Astrocyte (in vitro differentiated cells and primary cell): ENCODE measurements at places on chromosomes 12 and 14. TPM values are rescaled to one million over a fixed set of nuclear protein-coding genes. Genes with fewer than 3 reads are reported as not detected.

- DNase-seq: no peak
Measured at GRCh38 chr12:122747224-122748135, 5.1 kb upstream of the DENR start.

GRCh38 chr14:94724993-94725392, 44.9 kb downstream of the GSC start:
- no peak for DNase-seq

- no peak for DNase-seq
Measured at GRCh38 chr12:89969093-89969492, 260.5 kb upstream of the ATP2B1 start.

DNA sequence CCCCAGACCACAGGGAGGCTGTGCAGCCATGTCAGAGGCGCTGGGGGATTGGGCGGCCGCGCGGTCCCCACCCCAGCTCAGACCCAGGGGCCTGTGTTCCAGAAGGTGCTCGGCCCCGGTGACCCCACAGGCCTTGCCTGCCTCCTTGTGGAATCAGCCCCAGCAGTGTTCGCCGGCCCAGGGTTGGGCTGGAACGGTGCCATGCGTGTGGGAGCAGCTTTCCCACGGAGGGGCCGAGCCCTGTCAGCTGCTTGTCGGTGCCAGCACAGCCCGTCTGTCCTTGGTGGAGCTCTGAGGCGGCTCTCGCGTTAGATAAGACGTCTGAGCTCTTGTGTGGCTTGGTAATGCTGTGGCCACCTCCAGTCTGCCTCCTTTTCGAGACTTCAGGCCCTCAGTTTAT, 8.5 kb downstream of the ZFYVE21 start:
- DNase-seq: peak; percentile 56

DNA sequence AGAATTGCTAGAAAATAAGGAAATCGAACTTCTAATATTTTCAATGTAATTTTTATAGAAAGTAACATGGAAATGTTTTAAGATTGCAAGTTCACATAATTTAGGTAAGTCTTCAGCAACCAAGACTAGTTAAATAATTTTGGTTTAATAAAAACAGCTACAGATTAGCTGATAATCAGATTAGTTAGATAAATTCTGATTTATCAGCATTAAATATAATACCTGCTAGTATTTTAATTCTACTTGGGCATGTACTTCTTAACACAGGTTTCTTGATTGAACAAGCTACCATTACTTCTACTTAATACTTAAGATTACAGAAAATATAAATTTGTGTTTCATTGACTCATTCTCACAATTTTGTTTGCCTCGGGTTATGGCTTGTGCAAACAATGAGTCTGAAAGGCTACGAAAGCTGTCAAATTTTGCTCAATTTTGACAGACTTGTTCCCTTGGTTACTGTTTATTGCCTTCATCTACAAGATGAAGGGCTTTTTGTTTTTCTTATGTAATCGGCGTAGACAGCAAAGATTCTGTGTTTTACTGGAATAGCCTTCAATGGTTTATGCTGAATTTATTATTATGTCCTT, 116.1 kb upstream of the NUDT4 start:
- DNase-seq: no peak

DNA sequence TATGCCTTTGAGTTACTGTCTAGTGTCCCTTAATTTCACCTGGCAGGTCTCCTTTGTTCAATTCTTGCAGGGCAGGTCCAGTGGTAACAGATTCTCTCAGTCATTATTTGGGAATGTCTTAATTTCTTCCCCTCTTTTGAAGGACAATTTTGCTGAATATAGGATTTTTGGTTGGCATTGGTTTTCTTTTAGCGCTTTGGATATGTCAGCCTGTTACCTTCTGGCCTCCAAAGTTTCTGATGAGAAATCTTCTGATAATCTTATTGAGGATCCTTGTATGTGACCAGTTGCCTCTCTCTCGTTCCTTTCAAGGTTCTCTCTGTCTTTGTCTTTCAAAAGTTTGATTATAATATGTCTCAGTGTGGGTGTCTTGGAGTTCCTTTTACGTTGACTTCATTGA, 38.1 kb downstream of the ZDHHC17 start:
- DNase-seq: no peak

DNA sequence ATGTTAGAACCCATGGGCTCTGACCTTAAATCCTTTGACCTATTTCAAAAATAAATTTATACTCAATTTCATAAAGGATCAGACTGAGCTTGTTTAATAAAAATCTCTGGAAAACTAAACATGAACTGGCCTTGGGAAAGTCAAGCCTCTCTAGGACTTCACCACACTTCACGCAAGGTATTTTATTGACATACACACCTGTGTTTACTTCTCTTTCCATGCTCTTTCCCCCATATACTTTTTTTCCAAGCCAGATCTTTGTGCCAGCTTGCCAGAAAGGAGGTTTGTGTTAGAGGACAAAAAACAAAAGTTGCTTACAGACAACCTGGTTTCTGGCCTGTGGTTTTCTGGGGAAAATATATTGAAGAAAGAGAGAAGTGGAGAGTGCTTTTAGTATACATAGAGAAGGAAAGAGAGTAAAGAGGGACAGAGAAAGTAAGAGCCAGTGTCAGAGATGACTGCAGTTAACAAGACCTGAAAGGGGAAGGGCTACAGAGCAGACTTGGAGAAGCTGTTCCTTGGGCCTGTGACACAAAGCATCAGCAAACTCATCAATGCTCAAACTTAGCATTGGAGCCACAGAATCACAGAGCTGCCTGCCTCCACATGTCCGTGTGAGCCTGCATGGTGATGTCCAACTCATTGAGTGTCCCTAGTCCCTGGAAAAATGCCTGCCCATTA, 77.3 kb upstream of the TMTC2 start:
- DNase-seq: no peak

- DNase-seq: peak; percentile 36
Measured at GRCh38 chr14:83172363-83172762, 1638.7 kb upstream of the SEL1L start.

DNA sequence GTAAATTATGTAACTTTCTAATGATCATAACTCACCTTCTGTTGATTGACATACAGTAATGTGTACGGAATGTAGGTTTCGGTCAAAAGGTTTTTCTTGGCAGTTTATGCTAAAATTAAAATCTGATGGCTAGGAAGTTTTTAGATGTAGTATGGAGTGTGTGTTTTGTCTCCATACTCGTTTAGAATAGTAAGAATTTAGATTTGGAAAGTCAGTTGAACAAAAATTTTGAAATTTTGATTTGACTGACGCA, 859 bp downstream of the PALS1 start:
- no peak for DNase-seq

DNA sequence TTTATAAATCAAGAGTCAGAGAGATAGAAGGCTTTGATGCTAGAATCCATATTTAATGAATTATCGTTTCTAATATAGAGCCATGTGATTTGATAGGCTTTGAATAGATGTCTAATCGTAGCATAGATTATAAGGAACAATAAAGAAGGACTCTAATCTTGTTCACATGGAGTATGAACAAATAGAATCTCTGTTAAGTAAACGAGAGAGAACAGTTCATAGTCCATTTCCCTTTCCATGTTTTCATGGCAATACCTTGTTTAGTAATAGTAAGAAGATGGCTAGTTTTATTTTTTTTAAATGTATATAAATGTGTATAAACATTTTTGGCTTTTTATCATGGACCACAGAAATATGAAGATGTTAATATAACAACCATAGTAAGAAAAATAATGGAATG, 32.3 kb upstream of the RAD51AP1 start:
- DNase-seq: no peak

DNA sequence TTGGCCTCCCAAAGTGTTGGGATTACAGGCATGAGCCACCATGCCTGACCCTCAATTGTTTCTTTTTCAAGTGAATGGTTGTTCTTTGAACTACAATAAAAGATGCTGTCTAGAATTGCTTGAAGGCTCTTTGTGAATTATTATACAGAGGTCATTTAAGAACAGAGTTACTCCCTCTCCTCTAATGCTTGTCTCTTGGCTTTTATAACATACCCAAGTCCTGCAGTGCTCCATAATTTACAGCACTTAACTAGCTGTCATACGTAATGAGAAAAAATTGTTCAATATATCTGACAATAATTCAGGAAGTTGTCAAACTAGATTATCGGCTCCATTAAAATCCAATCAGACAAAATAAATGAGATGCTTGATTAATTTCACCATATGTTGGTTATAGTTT, 823.0 kb upstream of the ATXN7L3B start:
- no peak for DNase-seq

- peak; percentile 90 for DNase-seq
Measured at GRCh38 chr12:95118138-95118787, 44.8 kb upstream of the NR2C1 start.

DNA sequence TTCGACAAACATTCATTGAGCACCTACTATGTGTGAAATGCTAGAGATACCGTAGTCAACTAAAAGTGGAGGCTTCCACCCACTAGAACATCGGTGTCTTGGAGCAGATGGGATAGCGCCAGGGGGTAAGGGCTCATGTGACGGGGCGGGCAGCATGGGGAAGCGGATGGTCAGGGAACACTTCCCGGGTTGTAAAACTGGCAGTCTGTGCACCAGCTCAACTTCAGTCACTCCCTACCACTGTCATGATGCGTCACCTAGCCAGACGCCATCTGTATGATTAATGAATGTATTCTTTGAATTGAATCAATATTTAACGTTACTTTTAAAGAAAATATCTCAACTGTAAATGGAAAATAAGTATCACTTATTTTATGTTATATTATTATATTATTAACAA, 93.5 kb downstream of the PIWIL1 start:
- no peak for DNase-seq

DNA sequence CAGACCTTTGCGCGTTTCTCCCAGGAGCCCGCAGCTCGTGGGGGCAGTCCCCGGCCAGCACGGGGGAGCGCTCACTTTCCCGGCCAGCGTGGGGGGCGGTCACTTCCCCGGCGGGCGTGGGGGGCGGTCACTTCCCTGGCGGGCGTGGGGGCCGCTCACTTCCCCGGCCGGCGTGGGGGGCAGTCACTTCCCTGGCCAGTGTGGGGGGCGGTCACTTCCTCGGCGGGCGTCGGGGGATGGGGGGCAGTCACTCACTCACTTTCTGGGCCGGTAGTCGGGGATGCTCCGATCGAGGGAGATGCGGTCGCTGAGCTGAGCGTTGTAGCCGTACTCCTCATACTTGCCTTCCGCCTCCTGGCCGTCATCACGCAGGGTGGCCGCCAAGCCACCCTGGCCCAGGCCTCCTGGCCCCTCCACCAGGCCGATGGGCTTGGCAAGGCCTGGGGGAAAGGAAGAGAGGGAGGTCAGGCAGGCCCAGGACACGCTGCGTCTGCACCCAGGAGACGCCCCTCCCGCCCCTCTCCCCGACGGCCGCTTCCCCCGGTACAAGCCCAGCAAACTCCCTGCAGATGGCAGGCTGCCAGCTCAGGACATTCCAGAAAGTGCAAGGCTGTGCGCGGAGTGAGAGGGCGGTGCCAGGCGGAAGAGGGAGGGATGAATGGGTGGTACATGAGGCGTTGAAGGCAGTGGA, 43.3 kb downstream of the GALNT9 start:
- peak; percentile 53 for DNase-seq

DNA sequence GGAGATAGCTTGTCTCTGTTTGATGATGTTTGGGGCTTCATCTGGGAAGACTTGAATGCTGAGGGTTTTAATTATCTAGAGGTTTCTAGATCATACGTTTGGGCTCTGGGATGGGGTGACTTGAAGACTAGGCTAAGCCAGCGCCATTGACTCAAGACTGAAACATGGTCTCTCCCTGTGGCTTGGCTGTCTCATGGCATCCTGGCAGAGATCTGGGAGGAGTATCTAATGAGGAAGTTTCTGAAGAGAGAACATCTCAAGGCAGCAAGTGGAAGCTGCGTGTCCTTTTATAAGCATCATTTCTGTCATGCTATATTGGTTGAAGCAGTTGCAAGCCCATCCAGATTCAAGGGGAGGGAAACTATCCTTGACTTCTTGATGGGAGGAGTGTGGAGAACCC, 104.8 kb downstream of the UNC79 start:
- DNase-seq: no peak

DNA sequence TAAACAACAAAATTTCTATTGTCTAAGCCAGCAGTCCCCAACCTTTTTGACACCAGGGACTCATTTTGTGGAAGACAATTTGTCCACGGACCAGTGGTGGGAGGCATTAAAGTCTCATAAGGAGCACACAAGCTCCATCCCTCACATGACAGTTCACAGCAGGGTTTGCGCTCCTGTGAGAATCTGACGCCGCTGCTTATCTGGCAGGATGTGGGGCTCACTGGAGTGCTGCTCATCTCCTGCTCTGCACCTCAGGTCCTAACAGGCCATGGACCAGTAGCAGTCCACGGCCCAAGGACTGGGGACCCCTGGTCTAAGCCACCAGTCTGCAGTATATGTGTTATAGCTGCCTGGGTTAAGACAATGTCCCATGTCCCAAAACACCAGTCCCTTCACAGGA, 27.2 kb downstream of the VCPKMT start:
- no peak for DNase-seq

DNA sequence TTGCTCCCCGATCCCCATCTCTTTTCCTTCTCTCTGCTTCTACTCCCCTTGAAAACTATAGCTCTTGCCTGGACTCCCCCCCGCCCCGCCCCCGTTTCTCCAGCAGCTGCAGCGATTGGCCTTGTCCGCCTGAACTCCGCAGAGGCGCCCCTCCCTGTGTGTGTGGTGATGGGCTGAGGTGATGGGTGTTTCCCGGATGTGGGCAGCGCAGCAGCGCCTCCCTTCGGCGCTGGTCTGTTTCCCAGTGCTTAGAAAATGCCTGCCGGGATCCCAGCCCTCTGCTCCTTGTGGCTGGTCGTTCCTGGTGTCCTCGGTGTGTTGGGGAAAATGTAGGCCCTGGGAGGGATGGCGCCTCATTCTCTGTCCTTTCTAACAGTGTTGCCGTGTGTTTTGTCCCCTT, 43.3 kb downstream of the GALNT8 start:
- no peak for DNase-seq

GRCh38 chr12:4211372-4211771, 62.2 kb upstream of the CCND2 start:
- no peak for DNase-seq

- DNase-seq: no peak
Measured at GRCh38 chr12:101064721-101065120, 145.3 kb downstream of the SLC5A8 start.

DNA sequence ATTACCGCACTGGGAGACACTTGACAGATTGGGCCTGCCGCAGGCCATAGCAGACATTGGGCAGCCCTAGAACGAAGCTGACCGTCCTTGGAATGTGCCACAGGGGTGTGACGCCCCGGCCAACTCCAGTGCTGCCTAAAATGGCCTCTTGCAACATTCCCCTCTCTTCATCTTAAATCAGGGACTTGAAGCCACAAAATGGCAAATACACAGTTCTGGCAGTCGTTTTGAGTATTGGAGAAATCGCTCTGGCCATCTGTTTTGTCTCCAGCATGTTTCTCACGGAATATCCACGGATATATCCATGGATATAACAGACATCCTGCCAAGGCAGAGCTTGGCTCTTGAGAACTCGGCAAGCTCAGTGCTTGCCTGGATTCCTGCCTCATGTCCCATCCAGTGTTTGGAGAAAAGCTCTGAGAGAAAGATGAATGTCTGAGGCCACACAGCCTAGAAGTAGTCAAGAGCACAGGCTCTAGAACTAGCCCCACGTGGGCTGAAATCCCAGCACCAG, 158.4 kb downstream of the CHST11 start:
- DNase-seq: no peak

The DHRS4 gene
- total RNA-seq: 14.2 and 18.4 TPM in 2 replicates

The ACADS gene
- 2.8 and 2.9 TPM in 2 replicates for total RNA-seq

The TEX52 gene
- total RNA-seq: not detected in 2 replicates

The PKP2 gene
- 18.7 and 35.4 TPM in 2 replicates for total RNA-seq

The PRPH gene
- total RNA-seq: not detected in 2 replicates

The TAS2R50 gene
- 0.60 and 1.2 TPM in 2 replicates for total RNA-seq

The P2RX2 gene
- not detected in 2 replicates for total RNA-seq

The ASCL1 gene
- not detected in 2 replicates for total RNA-seq

The KSR2 gene
- total RNA-seq: 0.19 and 0.98 TPM in 2 replicates

The BEGAIN gene
- total RNA-seq: 0.54 and 0.89 TPM in 2 replicates

The KLRK1 gene
- 0.73 and 1.1 TPM in 2 replicates for total RNA-seq

The PCED1B gene
- 1.8 and 2.4 TPM in 2 replicates for total RNA-seq

The AMDHD1 gene
- 0.52 and 0.62 TPM in 2 replicates for total RNA-seq
